ENCODE measurements at places on chromosomes 2 and 18.

DNA sequence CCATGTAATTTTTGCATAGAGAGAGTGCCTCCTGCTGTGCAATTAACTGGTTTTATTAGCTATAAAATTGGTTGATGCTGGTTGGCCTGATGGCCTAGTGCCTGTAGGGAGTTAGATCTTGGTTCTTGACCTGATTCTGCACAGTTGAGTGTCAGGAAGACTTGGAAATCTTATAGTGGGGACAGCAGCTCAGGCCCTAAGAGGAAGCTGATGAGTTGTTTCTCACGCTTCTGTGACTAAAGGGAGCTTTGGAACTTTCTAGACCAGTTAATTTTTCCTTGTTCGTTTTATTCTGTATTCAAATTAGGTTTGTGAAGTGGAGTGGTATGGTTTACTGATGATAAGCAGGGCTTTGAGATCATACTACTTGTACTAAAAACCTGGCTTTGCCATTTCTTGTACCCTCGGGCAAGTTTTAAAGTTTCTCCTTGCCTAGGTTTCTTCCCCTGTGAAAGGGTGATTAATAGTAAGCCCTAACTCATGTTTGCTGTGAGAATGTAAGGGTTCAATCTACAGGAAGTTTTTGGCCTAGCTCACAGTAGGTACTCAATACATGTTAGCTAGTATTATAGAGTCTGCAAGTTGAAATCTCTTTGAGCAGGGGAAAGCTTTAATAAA lies 82.1 kb downstream of the MAP3K20 start:
- no peak for DNase-seq

DNA sequence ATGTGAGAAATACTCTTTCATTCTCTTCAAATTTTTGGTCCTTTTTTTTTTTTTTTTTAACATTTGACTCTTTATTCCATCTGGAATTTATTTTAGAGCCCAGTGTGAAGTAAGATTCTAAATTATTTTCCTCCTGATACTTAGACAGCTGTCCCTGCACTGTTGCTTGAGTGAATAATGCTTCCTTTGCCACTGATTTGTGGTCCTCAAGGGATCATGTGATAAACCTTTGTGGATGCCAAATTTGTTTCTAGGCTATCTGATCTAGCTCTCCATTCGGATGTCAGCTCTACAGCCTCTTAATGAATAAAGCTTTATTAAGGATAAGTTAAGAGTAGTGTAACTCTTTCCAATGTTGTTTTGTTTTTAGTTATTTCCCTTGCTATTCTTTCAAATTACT lies 142.3 kb downstream of the SMAD7 start:
- no peak for DNase-seq

DNA sequence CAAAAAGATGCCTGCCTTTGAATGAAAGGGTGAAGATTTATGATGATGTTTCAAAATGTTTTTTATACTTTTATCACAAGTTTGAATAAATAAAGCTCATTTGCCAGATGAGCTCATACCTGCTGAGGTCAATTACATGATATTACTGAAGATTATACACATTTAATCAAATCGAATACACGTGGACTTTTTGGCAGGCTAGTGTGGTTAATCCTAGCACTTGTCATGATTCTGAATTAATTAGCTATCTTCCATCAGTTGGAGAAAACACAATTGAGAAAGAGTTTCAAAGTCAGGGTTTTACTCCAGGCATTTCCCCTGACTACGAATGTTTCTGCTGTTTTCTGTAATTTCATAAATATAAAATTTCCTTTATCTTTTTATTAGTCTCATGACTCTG lies 54.4 kb downstream of the LRPPRC start:
- DNase-seq: no peak

DNA sequence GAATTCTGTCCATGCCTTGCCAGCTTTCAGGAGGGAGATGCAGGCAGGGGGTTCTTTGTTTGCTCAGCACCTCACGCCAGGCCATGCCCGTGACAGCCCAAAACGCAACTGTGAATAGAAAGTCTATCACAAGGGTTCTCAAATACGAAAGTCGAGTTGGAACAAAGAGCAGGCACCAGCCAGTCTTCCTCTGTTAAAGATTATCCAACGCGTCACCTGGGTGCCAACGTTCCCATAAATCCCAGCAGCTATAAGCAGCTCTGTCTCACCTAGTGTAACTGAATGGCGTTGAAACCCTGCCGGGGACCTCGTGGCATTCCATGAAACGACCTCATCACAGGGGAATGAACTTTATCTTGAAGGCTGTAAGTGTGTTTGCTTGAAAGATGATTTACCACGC lies 84.8 kb upstream of the GATA6 start:
- DNase-seq: no peak

DNA sequence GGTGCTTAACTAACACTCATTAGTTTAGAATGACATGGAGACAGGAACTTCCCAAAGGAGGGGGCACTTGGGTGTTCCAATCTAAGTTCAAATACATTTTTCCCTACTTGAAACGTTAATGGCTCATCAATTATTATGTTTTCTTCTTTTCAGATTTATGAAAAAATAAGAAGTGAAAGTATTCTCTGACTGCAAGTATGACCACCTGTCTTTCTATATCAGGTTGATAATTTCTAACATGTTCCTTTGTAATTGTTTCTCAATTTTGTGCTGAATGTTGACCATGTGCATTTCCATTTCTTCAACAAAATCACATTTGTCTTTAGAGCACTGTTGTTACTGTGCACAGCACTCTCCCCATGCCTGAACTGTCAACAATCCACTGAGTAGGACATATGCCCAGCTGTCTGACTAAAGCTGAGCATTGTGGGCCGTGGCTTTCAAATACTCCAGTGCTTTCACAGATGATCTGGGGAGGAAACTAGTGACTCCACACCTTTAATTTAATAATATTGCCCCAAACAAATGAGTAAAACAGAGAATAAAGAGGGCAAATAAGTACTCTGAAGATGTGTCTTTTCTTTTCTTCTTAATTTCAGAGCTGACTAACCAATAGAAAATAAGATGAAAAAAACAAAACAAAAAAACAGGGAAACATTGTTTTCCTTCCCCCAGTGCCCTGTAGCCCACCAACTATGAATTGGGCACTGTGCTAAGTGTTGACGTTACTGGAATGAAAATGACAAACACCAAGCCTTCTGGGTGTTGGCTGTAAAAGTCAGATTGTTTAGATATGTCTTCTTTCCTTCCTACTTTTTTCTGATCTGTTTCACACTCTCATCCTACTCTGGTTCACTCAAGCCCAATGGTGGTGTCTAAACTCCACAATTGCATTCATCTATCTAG lies 16.0 kb downstream of the LANCL1 start:
- DNase-seq: no peak

All from activated CD4-positive, alpha-beta T cell treated with anti-CD3 and anti-CD28 coated beads for 48 hours (primary cell).